ENCODE measurements at places on chromosomes 16 and 17.

GRCh38 chr17:76369804-76370203 is 14.6 kb upstream of the SPHK1 start:
- no peak for DNase-seq

DNA sequence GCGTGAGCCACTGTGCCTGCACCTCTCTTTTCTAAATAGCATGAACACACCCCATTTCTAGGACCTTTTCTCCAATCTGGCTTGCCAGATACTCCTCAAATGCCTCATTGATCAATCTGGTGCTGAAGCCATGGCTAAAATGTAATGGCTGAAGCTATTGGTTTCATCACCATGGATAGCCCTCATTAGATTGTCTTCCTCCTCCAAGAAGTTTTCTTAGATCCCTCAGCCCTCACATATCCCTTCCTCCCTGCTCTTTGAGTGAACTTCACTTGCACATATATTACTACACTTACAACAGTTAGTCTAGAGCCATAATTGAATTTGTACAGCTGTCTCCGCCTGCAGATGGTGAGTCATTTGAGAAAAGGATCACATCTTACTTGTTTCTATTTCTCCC is 77.9 kb upstream of the TOX3 start:
- DNase-seq: no peak

DNA sequence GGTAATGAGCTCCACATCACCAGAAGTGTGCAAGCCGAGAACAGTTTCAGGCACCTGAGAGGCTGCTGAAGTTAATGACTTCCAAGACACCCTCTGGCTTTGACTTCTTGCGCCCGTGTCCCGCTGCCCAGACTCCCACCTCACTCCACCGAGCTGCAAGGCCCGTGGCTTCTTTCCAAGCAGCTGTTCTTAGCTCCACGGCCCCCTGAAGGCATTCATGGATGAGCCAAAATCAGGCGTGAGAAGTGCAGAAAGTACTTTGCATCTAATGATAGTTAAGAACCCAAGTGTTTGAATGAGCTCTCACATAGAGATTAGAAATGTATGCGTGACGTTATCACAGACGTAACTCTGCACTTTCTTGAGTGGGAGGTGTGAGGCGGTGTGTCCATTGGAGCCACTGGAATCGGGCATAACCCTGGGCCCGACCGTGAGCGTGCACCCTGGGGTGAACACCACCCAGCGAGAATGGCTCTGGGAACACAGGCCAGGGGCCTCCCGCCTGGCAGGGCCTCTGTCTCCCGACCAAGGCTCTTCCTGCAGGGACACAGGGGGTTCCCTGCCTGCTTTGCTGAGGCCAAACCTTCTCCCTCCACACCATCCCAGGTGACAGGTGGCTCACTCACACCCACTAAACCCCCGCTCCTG is 11.0 kb downstream of the NPTX1 start:
- no peak for DNase-seq

GRCh38 chr17:79231766-79232287 is 157.2 kb downstream of the ENGASE start:
- no peak for DNase-seq

GRCh38 chr17:43579566-43580140 is 33.5 kb upstream of the ETV4 start:
- no peak for DNase-seq

GRCh38 chr16:66435896-66436295 is 8.8 kb downstream of the BEAN1 start:
- DNase-seq: no peak

DNA sequence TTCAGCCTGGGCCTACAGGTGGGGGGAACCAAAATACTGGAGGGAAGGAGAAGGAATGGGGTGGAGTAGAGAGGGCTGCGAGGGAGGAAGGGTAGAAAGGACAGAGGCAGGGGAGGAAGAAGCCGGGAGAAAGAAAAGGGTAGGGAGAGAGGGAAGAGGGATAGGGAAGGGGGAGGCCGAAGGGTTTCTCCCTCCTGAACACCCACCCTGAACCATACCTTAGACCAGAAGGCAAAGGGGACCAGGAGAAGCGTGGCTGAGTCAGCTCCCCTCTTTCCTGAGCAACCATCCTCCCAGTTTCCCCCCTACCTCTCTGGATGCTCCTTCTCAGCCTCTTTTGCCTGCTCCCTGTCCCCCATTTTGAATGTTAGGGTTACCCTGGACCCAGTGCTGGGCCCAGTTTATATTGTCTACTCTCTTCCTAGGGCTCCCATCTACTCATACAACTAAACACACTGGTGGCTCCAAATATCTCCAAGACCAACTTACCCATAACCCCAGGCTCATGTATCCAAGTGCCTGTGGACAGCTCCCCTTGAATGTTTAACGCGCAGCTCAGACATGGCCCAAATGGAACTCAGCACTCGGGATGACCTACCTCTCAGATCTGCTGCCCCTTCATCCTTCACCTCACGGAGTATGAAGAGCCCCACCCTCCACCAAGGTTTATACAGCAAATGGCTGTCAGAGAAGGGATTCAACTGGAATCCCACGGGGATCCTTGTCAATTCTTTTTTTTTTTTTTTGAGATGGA is 7.8 kb downstream of the TSPOAP1 start:
- peak; percentile 22 for DNase-seq

DNA sequence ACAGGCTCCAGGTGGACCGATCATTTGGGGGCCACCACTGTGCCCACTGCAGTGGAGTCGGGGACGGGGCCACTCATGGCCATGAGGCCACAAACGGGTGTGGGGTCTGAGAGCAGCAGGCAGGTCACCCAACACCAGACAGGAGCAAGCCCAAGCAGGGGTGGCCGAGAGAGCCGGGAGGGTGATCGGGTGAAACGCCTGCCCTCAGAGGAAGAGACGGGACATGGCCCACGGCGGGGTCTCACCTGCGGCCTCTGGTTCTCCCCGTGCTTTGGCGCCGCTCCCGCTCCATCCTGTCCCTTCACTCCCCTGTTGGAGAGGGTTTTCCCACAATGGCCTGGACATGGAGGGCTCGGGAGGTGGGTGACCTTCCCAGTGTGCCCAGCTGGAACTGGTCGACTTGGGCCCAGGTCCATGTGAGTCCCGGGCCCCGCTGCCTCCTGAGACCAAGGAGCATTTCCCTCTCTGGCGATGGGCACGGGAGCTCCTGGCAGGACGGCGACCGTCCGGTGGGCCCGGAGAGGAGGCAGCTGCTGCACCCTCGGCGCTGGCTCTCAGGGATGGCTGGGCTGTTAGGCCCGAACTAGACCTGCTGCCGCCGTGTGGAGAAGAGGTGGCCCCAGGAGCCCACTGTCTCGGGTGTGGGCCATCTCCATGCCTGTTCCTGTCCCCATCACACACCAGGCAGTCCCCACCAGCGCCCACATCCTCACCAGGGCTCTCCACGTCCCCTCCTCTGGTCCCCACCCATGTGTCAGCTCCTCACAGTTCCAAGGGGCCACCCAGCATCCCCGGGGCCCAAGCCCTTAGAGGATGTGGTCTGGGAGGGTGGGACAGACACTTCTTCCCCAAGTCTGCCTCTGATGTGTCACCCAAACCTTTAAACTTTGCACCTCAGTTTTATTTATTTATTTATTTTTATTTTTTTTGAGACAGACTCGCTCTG is 13.4 kb upstream of the BAHCC1 start:
- DNase-seq: no peak

- DNase-seq: peak; percentile 49
These were observed 8.7 kb downstream of the DNAI2 start for GRCh38 chr17:74282587-74283370.

GRCh38 chr17:1779571-1780131 is 17.8 kb downstream of the SERPINF1 start:
- DNase-seq: no peak

DNA sequence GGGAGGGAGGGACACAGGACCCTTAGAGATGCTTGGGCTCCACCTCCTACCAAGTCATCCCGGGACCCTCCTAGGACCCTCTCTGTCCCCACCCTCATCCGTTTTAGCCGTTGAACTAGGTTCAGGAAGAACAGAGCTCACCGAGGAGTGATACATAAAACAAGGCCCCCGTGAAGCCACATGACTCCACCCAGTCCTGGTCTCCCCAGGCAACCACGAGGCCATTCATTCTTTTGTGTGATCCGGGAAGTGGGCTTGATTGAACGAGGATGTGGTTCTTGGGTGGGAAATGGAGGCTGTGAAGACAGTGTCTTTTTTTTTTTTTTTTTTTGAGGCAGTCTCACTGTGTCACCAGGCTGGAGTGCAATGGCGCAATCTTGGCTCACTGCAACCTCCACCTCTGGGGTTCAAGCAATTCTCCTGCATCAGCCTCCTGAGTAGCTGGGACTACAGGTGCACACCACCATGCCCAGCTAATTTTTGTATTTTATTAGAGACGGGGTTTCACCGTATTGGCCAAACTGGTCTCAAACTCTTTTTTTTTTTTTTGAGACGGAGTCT is 14.8 kb downstream of the TRARG1 start:
- DNase-seq: peak; percentile 96

Data from CD8-positive, alpha-beta memory T cell (primary cell).